ENCODE measurements at places on chromosomes 7 and 10.

GRCh38 chr7:14767716-14768425, 134.7 kb downstream of the DGKB start:
- DNase-seq = no peak

- no peak for DNase-seq
These were observed at the start of gene CPA4 for GRCh38 chr7:130292682-130293257. Gene CPA4, plus strand, starts transcription at chr7:130293161. Its CDS starts 20 bp downstream, at chr7:130293181.

DNA sequence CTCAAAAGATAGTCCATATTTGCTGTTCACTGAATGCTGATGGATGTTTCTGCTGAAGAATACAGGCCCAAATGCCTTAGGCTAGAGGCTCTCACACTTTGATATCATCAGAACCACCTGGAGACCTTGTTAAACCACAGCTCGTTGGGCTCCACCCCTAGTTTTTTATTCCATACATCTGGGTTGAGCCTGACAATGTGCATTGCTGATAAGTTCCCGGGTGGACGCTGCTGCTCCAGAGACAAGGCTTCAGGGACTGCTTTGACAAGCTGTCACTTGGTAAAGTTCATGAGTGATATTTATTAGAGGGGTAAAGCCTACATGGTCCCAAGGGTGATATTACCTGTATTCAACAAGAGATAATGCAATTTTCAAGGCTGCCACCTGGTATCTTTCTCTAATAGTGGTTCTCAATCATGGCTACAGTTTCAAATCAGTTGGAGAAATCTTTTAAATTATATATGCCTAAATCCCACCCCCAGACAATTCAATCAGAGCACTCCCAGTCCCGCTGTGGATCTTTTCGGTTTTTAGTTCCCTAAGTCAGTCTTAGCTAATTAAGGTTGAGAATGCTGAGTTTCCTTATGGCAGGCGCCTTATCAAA, 107.1 kb upstream of the GSDME start:
- DNase-seq = no peak

GRCh38 chr10:22848509-22848908, 79.3 kb upstream of the ARMC3 start:
- DNase-seq = no peak

DNA sequence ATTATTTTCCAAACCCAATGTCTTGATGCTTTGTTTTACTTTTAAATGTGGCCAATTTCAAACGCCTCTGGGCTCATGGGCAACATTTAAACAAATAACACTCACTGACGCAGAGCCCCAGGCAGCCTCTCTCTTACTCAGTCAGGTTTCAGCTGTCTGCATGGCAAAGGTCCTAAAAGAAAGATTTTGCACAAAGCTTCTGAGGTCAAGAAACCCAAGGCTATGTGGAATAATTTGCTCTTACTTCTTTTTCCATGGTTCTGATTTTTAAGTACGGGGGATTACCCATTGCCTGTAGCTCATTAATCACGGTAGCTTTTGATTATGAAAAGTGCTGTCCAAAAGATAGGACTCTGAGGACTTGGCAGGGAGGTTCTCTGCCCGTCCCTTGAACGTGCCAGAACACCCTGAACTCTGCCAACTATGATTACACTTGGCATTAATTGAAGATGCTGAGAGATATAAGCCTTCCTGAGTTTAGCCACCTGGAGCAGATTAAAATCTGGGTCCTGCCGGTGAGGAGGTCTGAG, 14.1 kb upstream of the MSRB2 start:
- no peak for DNase-seq
